Heart left ventricle (tissue), 16 donors: ENCODE measurements at places on chromosomes 6 and 20. TPM values are rescaled to one million over a fixed set of nuclear protein-coding genes. Genes with fewer than 3 reads are reported as not detected.

DNA sequence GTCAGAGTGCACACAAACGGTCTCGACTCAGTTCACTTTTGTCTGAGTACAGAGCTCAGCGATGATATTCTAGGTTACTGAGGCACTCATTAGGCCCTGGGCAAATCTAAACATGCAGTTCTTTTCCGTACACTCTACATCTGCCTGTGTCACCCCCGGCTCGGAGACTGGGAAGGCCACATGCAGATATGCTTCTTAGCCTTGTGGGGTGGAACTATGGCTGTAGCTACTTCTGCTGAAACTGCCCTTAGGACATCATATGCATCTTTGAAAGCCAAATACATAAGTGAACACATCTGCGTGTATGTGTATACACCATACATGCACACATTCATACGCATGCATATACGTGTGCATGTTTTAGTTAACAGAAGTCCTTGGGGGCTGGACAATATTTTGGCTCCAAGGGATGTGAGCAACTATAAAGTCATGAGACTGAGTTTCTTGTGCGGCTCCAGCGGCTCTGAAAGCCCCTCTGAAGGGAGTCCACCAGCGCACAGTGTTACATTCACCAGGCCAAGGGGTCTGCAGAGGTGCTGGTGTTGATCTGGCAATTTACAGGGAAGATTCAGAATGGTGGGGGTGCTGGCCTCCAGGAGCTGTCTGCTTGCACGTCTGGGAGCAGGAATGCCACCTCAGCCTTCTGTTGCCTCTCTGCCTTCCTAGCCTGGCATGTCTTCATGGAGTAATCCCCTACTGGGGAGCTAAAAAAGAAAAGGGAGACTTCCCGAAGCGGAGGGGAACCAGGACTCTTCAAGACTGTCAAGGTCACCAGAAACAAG lies 31.6 kb downstream of the PSMG4 start:
- no peak for DNase-seq
- no peaks in the 10 kb centered on the region for H3K36me3 ChIP-seq
- no peak overlapping the region for H3K27ac ChIP-seq
- peaks cover 5% of the 10 kb centered on the region for H3K4me1 ChIP-seq

- H3K4me3 ChIP-seq, result no peak overlapping the region
- no peak for DNase-seq
- H3K4me1 ChIP-seq, result no peaks in the 10 kb centered on the region
- no peaks in the 10 kb centered on the region for H3K36me3 ChIP-seq
- H3K27me3 ChIP-seq, result no peaks in the 10 kb centered on the region
Observed at GRCh38 chr6:134201716-134202115, 116.2 kb downstream of the SGK1 start.

DNA sequence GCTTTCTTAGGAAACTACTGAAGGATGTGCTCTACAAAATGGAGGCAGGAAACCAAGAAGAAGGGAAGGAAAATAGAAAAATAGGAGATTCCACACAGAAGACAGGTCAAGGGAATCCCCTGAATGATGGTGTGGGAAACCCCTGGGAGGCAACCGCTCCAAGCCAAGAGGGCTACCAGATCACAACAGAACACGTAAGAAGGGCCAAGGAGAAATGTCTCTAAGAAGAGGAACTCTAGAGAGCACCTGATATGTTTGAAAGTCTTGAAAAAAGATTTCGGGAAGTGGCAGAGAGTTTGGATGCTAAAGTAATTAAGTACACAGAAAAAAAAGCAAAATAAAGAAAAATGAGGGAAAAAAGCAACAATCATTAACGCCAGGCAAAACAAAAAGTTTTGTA lies 7.1 kb downstream of the KIF13A start:
- peaks cover 5% of the 10 kb centered on the region for H3K4me1 ChIP-seq
- H3K4me3 ChIP-seq, result no peak overlapping the region
- no peaks in the 10 kb centered on the region for H3K27me3 ChIP-seq
- DNase-seq, result no peak
- peak overlapping the region; percentile 51 for H3K27ac ChIP-seq
- peaks cover 6% of the 10 kb centered on the region for H3K36me3 ChIP-seq

Gene ARMC12
- polyA plus RNA-seq, result 0.19 TPM

GRCh38 chr6:111573131-111573883 lies 32.4 kb downstream of the TRAF3IP2 start:
- peaks cover 45% of the 10 kb centered on the region for H3K4me1 ChIP-seq
- no peak overlapping the region for H3K4me3 ChIP-seq
- no peak for DNase-seq
- peaks cover 18% of the 10 kb centered on the region for H3K36me3 ChIP-seq
- no peaks in the 10 kb centered on the region for H3K27me3 ChIP-seq

Gene PLCG1
- polyA plus RNA-seq, result 44.9 TPM

DNA sequence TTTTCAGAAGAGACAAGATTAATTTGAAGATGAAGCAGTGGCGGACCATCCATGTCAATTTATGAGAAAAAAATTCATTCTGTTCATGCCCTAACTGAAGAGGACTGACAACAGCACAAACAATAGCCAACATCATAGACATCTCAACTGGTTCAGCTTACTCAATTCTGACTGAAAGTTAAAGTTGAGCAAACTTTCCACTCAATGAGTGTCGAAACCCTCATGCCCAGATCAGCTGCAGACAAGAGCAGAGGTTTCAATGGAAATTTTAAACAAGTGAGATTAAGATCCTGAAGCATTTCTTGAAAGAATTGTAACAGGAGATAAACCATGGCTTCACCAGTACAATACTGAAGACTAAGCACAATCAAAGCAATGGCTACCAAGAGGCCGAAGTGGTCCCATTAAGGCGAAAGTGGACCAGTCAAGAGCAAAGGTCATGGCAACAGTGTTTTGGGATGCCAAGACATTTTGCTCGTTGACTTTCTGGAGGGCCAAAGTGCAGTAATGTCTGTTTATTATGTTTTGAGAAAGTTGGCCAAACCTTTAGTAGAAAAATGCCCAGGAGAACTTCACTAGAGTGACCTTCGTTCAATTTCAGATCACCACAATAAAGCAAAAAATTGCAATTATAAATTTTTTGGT lies 6.1 kb upstream of the SFT2D1 start:
- no peak overlapping the region for H3K27ac ChIP-seq
- no peak overlapping the region for H3K4me3 ChIP-seq
- DNase-seq, result no peak
- no peaks in the 10 kb centered on the region for H3K36me3 ChIP-seq
- peaks cover 1% of the 10 kb centered on the region for H3K4me1 ChIP-seq

- no peaks in the 10 kb centered on the region for H3K4me1 ChIP-seq
- no peaks in the 10 kb centered on the region for H3K36me3 ChIP-seq
- DNase-seq, result no peak
- H3K4me3 ChIP-seq, result no peak overlapping the region
- H3K27ac ChIP-seq, result no peak overlapping the region
Observed at GRCh38 chr6:8642131-8642530, 206.8 kb upstream of the SLC35B3 start.

Gene ME1
- polyA plus RNA-seq, result 8.8 TPM

Gene RIPOR3
- 20.7 TPM for polyA plus RNA-seq

DNA sequence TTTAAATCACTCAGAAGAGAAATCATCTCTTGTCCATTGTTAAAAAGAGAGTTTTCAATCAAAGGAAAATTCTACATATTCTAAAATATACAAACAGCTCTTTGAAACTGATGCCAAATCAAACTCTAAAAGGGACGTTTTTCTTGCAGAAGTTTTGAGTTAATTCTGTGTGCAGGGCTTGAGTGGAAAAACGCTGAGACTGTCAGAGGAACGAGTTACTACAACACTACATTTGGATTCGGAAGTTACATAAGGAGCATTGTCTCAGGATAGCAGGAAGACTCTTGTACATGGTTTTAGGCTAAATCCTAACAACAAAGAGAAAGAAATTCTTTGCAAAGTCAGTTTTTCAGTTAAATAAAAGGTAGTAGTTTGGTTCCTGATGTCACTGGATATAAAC lies 155.7 kb upstream of the SUPT3H start:
- no peaks in the 10 kb centered on the region for H3K27me3 ChIP-seq
- no peak for DNase-seq
- no peaks in the 10 kb centered on the region for H3K4me1 ChIP-seq
- no peak overlapping the region for H3K27ac ChIP-seq

DNA sequence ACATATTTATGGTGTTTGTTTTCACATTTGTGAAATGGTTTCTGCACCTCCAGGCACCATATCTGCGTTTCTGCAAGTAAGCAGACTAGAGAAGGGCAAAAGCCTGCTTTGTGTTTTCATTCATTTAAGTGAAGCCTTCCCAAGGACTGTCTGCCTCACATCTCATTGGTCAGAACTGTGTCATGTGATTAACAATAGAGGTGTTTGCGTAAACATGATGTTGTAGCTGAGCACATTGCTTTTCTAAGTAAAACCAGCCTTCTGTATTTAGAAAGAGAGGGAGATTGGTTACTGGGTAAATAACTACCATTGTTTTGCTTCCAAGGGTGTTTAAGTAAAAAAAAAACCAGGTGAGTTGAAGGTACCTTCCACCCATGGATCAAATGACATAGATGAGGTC lies 39.7 kb downstream of the SH3BGRL2 start:
- peak overlapping the region; percentile 25 for H3K27ac ChIP-seq
- H3K4me1 ChIP-seq, result peaks cover 5% of the 10 kb centered on the region
- no peaks in the 10 kb centered on the region for H3K36me3 ChIP-seq
- H3K4me3 ChIP-seq, result no peak overlapping the region

DNA sequence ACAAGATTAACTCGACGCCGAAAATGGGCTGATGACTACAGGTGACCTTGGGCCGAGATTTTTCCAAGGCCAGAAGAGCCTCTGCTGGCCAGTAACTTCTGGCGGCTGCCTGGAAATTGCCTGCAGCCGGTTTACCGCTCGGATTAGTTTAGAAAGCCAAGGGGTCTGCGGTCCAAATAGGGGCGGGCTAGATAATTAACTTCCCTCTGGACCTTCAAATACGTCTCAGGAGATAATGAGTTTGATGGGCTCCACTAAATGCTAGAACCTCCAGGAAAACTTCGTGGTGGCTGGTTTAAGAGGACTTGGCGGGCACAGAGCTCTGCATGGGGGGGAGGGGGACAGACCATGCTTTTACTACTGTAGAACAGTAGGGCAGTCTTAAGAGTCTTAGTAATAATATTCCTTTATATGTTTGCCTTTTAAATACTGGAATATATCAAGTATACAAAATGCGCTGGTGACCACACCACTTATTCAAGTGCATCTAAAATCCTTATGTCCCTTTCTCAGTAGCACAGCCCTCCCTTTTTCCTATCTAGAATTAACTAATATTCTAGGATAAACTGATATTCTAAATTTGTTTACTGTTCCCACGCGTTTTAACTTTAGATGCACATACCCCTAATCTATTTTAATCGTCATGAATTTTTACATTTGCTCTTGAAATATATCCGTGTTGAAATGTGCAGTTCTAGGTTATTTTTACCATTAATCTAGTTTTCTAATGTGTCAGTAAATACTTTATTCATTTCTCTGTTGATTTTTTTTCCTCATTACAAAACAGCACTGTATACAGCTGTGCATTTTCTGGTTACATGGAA lies 107.5 kb upstream of the PRSS16 start:
- peaks cover 32% of the 10 kb centered on the region for H3K4me1 ChIP-seq
- peak overlapping the region; percentile 66 for H3K4me3 ChIP-seq
- H3K27me3 ChIP-seq, result no peaks in the 10 kb centered on the region
- no peak for DNase-seq
- peak overlapping the region; percentile 88 for H3K27ac ChIP-seq

Gene RAET1L
- not detected for polyA plus RNA-seq

GRCh38 chr6:33212857-33213165 lies 4.5 kb downstream of the RING1 start:
- peak overlapping the region; percentile 38 for H3K27ac ChIP-seq
- H3K36me3 ChIP-seq, result peaks cover 8% of the 10 kb centered on the region
